Prostate gland (tissue), 2 donors: ENCODE measurements at places on chromosomes 13 and 19.

GRCh38 chr13:75258159-75258782 is 223.7 kb downstream of the TBC1D4 start:
- DNase-seq = no peak

- no peak for DNase-seq
Measured at GRCh38 chr19:44476559-44477408, 23.5 kb downstream of the ZNF180 start.

DNA sequence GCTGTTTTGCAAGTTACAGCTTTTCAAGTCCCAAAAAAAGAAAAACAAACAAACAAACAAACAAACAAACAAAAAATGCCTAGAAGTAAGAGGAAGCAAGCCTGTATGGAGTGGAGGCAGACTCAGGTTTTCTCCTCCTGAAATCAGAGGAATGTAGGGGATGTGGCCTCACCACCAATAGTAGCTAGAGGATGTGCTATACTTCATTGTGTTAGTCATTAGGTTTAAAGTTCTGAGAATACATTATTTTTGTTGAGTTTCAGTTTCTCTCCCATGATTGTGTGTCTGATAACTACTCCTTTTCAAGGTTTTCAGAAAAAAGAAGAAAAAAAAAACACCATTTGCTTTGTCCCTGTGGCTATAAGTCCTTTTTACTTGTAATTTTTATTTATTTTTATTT is 524.5 kb downstream of the GPC6 start:
- DNase-seq = no peak

- DNase-seq = no peak
Measured at GRCh38 chr19:1811942-1812425, at the start of gene ATP8B3. Gene ATP8B3 (minus strand): TSS chr19:1812276. CDS start chr19:1811736, 540 bp downstream.

GRCh38 chr13:110103534-110103933 is 203.4 kb downstream of the COL4A1 start:
- no peak for DNase-seq

DNA sequence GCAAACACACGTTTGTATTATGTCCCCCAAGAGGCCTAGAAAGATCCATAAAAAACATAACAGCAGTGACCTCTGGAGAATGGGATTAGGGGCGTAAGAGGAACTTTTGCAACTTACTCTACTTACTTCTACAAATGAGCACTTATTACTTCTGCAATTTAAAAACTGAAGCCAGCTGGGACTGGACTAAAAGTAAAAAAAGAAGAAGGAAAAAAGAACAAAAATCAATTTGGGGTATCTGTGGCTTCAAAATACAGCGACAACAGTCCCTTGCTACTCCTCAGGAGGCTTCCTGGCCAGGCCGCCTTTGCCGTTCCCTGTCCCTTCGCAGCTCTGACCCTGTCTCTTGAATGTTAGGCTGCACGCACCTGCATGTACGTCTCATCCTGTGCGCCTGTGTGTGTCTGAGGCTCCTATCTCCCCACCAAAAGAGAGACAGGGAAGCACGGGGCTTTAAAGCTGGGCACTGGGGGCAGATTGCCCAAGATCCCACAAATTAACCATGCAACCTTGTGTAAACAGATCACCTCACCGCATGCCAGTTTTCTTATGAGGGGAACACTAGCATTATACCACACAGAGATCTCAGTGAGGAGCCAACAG is 12.1 kb upstream of the FKRP start:
- DNase-seq = no peak

- no peak for DNase-seq
Measured at GRCh38 chr13:85618521-85618920, 180.7 kb downstream of the SLITRK6 start.

- no peak for DNase-seq
Measured at GRCh38 chr19:31014668-31015067, 334.6 kb downstream of the TSHZ3 start.

DNA sequence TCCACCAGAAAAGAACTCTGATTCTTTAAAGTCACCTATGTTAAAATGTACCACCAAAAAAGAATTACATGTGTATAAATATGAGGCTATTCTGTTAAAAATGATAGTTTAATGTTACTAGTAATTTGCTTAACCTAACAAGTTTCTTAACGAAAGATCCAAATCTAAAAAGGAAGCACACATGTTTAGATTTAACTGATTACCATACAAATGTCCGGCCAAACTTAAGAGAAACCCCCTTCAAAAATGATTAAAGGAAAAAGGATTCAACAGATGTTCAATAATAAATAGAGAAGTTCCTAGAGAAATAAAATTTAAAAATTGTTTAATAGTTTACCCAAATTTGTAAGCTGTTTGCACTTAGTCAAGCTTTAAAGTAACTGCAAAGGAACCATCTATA is 5.0 kb upstream of the ZNF69 start:
- no peak for DNase-seq

- no peak for DNase-seq
Measured at GRCh38 chr19:57088133-57088532, 31.7 kb upstream of the USP29 start.

GRCh38 chr19:518598-519231 is 11.4 kb downstream of the TPGS1 start:
- DNase-seq = no peak

GRCh38 chr13:32147976-32148375 is 116.4 kb downstream of the FRY start:
- DNase-seq = no peak

DNA sequence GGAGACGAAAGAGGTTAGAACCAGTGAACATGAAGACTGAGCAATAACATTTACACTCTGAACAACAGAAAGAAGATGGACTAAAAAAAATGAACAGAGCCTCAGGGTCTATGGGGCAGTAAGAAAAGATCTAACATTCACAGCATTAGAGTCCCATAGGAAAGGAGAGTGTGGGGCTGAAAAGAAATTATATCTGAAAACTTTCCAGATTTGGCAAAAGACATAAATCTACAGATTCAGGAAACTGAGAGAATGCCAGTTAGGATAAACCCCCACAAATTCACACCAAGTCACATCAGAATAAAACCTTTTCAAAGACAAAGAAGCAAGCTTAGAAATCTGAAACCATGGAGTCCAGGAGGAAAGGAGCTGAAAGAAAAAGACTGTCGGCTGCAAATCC is 20.3 kb upstream of the TUBGCP3 start:
- no peak for DNase-seq

- DNase-seq = no peak
Measured at GRCh38 chr19:35168196-35168595, 13.7 kb downstream of the FXYD5 start.

GRCh38 chr13:72246396-72246795 is 379.4 kb upstream of the DACH1 start:
- DNase-seq = no peak

GRCh38 chr13:43260999-43261398 is 237.6 kb downstream of the DNAJC15 start:
- no peak for DNase-seq

DNA sequence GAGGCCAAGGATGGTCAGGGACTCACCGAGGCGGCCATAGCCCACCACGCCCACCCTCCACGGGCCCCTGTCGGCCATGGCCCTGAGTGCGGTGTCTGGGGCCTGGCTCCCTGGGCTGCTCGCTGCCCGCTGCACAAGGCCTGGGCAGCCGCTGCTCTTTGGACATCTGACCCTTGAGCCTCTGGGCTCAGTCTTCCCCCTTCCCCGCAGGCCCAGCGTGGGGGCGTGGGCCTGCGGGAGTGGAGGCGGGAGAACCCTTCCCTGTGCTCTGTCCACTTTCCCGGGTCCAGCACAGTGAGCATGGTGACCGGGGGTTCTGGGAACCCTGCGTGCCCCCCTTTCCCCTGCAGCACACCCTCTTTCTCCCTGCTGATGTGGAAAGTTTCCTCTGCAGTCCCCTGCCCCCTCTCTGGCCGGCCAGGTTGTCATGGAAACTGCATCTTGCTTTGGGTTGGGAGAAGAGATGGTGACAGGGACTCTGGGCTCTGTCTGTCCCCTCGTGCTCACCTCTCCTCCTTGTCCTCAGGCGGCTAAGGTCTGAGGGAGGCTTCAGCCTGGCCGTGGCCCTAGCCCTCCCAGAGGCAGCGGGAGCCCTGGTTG is at the start of gene ASPDH:
TSS of gene ASPDH (minus strand) at position 168 of the 600 bp plus-strand sequence. CDS start at position 78, 90 bp downstream.
- DNase-seq = no peak

- DNase-seq = no peak
Measured at GRCh38 chr13:112245179-112245724, 130.9 kb upstream of the SPACA7 start.

DNA sequence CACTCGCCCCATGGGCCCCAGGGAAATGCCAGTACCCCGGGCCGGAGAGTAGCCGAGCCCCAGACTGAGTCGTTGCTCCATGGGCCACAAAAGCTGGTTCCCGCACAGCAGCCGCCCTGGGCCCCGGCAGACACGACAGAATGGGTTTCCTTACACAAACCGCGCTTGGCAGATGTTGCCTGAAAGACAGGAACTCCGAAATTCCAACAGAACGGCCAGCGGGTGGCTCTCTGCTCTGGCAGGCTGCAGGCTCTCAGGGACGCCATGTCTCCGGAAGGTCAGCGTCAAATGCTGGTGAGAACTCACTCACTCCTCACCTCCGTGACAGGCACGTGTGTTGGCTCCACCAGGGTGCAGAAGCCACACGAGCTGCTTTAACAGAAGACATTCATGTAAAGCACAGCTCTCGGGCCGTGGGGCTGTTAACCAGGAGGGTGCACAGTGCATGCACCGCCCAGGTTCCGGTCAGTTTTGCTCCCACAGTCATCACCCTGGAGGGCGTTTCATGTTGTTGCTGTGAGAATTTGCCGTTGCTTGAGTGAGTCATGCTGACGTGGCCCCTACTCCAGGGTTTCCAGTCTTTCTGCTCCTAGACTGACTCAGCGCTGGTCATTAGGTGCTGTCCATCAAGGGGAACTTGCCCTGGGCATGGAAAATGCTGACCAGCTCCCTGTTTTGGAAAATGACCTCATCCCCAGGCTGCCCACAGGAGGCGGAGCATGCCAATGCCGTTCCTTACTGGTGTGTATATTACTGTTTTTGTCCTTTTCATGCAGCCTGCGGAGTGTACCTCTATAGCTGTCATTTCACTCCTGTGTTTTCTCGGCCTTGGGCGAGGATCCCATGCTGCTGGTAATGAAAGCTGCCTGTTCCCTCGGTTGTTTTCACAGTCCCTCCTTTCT is 44.8 kb downstream of the ANKRD10 start:
- peak; percentile 57 for DNase-seq

GRCh38 chr13:60035874-60036273 is 127.9 kb downstream of the DIAPH3 start:
- DNase-seq = no peak

- DNase-seq = peak; percentile 95
Measured at GRCh38 chr19:44356383-44357111, at the start of gene ZNF112. Gene ZNF112 (minus strand): TSS chr19:44356680. CDS start chr19:44340539, 16,141 bp downstream.

GRCh38 chr19:38245826-38246498 is 10.2 kb downstream of the PPP1R14A start:
- DNase-seq = no peak
